Amniotic stem cell (primary cell): ENCODE measurements at places on chromosomes 2 and 18.
A peak's percentile ranks its signal among the peaks of the same experiment; 100 is the strongest.

DNA sequence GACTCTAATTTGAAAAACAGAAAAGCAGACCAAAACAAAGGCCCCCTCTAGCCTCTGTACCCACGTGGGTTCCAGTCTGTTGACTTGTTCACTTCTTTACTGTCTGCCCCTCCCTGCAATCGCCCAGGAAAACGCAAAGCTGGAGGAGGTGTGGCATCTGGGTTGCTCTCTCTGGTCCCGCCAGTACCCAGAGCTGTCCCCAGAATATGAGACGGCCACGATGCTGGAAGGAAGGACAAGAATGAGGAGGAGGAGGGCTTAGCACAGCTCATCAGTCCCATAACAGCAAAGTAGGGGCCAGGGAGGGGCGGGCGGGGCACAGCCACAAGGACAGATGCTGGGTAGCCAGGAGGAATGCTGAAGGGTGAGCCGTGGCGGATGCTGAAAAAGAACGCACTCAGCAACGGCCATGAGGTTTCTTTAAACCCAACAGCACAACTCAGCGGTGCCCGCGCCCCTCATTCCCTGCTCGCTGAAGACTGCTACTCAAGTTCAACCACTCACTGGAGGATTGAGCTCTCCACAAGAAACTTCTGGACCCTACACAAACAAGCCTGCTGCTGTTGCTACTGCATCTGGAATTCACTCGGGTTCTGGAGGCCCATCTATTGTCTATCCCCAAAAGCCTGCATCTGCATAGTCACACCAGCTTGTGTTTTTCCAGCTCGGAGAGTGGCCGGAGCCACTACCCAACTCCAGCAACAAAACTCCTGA, 187.7 kb downstream of the HDAC4 start:
- no peak for DNase-seq

DNA sequence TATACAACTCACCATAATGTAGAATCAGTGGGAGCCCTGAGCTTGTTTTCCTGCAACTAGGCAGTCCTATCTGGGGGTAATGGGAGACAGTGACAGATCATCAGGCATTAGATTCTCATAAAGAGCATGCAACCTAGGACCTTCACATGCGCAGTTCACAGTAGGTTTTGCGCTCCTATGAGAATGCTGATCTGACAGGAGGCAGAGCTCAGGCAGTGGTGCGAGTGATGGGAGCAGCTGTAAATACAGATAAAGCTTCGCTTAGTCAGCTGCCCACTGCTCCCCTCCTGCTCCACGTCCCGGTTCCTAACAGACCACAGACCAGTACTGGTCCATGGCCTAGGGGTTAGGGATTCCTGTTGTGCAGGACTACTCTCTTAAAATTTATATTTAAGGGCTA, 255.3 kb upstream of the POU3F3 start:
- DNase-seq: no peak

- no peak for DNase-seq
Observed at GRCh38 chr18:905948-906415, 1.3 kb downstream of the ADCYAP1 start.

GRCh38 chr18:72674710-72675109, 130.6 kb upstream of the CBLN2 start:
- no peak for DNase-seq

- DNase-seq: no peak
Observed at GRCh38 chr2:65030476-65031332, 25.5 kb upstream of the CEP68 start.

DNA sequence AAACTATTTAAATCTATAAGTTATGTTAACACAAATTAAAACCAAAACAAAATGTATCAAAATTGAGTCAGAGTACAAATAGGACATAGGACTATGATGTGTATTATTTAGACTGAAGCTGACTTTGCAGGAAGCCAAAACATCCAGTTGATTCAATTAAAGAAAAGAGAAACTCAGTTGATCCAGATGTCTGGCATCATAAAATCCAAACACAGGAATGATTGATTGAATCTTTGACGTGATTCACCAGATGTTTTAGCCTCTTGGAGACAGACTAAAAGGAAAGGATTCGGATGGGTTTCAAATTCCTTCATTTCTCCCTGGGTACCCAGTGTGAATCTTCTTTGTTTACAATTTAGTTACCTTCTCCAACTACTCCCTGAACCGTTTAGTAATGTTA, 272.9 kb downstream of the IRS1 start:
- DNase-seq: no peak

GRCh38 chr2:181947273-181947672, 38.4 kb upstream of the PPP1R1C start:
- DNase-seq: no peak

DNA sequence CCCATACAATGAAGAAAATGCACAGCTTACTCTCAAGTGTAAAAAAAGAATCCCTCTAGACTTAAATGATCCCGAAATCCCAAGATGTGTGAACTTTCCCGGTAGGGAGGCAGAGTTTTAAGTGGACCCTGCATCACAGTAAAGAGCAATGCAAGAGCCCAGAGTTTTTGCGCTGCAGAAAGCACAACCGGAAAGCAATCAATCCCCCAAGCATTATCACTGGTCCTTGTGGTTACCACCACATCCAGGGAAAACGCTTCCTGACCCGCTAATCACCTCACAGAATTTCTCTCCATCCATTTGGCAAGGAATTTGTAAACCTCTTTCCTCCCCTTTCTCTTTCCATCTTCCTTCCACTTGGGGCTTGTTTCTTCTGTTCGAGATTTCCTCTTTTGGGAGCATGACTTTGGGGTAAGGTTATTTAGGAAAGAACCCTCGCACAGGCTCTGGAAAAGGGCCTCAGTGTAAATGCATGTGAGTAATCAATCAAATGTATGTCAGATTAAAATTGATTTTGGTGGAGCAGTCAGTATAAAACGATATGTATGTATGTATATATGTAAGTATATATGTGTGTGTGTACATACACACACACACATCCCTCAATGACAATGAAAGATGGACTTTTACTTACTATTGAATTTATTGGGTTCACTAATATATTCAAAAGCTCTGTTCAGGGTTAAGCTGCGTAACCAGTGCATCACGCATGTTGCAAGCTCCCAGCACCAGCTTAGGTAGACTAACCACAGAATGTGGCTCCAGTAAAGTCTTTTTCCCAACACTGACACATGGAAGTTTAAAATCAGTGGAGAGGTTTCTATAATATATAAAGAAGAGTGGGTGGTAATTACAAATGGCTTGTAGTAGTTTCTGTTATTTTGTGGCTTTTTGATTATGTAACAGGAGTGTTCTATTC, 1.6 kb downstream of the PLCL1 start:
- DNase-seq: no peak

DNA sequence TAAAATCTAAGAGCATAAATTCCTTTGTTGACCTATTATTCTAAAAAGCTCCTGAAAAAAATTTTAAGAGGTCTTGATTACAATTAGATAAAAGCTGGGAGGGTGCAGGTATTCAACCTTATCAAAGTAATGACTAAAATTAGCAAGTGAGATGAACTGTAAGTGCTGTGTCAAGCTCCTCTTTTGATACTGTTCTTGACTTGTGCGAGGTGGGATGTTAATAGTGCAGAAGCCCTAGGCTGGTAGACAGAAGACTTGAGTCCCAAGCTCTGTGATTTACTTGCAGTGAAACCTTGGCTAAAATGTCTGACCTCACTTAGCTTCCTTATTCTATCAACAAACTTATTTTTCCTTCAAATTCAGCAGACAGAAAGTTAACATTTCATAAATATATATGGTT, 637.5 kb downstream of the DSC3 start:
- no peak for DNase-seq

GRCh38 chr2:181810823-181811695, 80.5 kb upstream of the ITPRID2 start:
- DNase-seq: no peak

- DNase-seq: no peak
Observed at GRCh38 chr2:176148751-176149421, 2.5 kb upstream of the HOXD4 start.

DNA sequence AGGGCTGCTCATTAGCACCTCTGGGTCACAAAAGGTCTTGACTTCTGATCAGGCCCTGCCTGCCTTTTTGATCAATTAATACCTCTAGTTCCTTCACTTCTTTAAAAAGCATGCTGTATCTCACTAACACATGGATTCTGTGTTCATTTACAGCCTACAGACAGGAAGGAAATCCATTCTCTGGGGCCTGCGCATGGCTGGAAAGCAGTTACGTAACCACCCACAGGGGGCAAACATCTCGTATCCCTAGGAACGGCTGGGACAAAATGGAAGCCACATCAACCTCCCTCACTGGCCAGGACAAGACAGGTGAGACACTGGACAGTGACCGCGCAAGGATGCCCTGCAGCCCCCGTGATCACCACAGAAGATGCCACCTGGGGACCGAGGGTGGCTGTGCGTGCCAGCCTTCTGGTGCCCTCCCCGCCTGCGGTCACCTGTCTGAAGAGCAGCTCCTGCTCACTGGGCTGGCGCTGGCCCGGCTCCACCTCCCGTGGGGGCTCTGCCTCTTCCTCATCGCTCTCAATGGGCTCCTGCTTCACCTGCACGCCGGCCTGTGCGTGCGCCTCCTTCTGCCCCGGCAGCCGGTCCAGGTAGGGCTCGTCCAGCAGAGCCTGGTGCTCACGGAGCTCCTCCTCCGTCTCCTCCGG, 266.9 kb downstream of the TWIST2 start:
- DNase-seq: no peak

GRCh38 chr2:8202132-8202531, 479.7 kb upstream of the ID2 start:
- DNase-seq: no peak

DNA sequence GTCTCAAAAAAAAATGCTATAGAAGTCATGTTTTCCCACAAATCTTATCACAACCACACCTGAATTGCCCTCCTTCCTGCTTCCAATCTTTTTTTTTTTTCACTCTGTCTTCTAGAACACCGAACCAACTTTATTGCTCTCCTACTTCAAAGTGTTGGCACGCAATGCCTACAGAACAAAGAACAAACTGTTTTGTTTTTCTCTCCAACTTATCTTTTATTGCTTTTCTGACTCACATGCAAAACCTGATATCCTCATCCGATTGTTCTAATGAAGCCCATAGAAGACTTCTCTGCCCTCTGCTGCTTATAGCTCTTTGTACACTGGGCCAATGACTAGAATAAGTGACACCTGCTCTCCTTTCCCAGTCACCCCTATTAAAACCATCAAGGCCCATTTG, 602.8 kb downstream of the EPHA4 start:
- no peak for DNase-seq

DNA sequence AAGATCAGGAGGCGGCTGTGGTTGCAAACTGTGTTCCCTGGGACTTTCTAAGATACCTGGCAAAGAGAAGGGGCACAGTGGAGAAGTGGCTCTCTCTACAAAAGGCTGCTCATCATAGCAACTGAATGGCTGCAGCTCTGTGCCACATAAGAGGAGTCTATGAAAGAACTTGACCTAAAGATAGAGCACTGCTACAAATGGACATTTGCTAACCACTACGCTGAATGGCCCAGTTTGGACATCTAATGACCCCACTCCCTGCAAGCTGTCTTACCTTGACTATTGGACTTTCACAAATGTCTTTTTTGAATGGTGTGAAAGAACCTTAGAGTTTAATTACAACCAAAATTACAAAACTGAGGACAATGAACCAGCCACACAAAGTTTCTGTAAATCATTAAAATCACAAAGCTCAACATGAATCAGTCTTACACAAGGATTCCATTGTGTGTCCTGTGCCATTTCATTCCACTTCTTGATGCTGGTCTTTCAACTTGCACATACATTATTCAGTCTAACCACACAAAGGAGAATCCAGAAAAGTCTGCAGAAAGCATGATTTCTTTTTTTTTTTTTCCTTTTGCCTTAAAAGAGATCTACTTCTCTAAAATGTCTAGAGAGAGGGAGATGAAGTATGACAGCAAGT, 154.0 kb downstream of the LAMA1 start:
- DNase-seq: no peak

- DNase-seq: no peak
Observed at GRCh38 chr2:106307860-106308259, 113.8 kb upstream of the UXS1 start.

- no peak for DNase-seq
Observed at GRCh38 chr2:159366538-159366937, 80.0 kb upstream of the WDSUB1 start.

GRCh38 chr2:96760986-96761832, 507 bp downstream of the CNNM4 start:
- no peak for DNase-seq

DNA sequence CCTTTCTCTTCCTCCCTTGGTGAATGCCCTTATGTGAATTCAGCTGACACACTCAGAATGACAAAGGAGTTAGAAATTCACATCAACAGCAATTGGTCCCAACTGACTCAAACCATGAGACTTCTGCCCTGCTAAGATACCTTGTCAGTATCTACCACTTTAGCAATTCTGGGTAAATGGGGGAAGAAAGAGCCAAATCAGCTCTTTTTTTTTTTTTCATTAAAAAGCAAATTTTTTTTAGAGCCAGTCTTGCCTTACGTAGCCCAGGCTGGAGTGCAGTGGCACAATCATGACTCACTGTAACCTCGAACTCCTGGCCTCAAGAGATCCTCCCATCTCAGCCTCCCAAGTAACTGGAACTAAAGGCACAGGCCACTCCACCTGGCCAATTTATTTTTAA, 1.7 kb upstream of the PPP4R1 start:
- no peak for DNase-seq

- no peak for DNase-seq
Observed at GRCh38 chr2:23606196-23606595, 221.2 kb downstream of the KLHL29 start.

DNA sequence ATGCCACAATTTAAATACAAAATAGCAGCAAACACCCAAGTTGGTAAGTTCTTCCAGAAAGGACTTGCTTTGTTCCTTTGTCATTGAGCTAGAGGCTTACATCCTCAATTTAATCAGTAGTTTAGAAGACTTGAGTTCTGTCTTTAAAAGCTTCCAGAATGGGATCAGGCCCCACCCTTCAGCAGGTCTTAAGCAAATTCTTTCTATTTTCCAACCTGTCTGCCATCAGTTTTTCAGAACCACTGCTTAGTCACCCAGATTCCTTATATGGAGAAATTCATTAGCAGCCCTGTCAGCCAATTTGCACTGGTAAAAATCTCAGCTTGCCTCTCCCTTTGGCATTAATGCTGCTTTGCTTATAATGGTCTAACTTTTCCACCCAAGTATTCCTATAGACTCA, 263.6 kb upstream of the HNMT start:
- no peak for DNase-seq

GRCh38 chr2:24454294-24454693, 36.8 kb upstream of the NCOA1 start:
- peak; percentile 17 for DNase-seq

GRCh38 chr18:10386956-10387355, 67.5 kb upstream of the APCDD1 start:
- no peak for DNase-seq
